ENCODE measurements at places on chromosomes 3 and 15.

DNA sequence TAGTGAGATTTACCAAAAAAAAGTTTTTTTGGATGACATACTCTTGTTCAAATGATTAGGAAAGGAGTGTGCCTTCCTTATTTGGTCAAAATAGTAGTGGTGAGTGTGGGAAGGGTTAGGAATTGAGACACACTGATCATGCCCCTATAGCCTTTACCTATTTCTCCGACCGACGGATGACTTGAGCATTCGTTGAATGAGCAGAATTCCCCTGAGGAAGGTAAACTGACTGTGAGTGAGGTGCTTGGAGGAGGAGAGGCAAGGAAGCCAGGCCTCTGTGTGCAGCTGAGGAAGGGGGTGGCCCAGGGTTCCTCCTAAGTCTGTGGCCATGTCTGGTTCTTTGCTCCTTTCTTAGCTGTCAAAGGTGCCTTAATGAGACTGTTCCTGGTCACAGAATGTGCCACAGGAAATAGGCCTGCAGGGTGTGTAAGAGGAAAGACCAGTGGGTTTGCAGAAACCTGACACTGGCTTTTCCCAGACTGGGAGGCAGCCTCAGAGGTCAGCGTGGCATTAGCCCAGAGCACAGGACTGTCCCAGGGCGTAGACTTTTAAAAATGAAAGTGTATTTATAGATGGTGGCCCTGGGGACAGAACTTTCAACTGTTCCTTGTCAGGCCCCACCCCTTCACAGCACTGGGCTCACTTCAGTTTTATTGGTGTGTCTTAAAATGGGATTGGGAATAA is 307.7 kb upstream of the C2CD4B start:
- DNase-seq, result no peak

DNA sequence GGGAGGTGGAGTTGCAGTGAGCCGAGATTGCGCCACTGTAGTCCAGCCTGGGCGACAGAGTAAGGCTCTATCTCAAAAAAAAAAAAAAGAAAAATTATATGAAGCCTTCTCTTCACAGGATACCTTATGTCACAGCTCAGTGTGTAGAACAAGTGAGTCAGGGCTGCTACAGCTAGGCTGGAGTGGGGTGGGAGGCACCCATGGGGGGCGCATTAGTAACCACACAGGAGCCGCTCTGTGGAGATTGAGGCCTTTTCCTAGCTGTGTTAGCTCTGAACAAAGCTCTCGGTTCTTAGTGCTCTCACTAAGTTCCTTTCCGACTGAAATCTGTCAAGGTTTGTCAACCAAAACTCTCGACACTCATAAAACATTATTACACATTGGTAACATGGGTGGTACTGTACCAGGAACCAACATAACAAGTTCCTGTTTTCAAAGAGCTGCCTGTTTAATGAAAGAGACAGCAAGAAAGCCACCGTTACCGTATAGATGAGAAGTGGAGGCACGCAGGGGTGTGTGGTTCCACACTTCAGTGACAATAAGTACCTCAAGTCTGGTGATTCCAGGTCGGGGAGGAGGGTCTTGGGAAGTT is 4.5 kb downstream of the LRRC31 start:
- no peak for DNase-seq

DNA sequence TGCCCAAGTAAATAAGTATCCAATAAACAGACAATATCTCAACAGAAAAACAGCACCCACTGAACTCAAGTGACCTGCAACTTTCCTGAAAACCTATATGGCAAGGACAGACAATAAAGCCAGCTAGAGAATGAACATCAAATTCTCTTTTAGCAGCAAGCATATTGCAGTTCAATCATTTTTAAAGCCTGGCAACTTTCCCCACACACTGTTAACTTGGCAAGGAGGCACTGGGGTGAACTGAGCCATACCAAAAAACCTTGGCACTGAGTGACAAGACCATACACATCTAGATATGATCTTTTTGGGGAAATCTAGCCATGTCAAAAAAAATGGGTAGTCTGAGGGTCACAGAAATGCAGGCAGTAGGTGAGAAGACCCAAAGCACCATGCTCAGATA is 174.6 kb downstream of the STT3B start:
- no peak for DNase-seq

DNA sequence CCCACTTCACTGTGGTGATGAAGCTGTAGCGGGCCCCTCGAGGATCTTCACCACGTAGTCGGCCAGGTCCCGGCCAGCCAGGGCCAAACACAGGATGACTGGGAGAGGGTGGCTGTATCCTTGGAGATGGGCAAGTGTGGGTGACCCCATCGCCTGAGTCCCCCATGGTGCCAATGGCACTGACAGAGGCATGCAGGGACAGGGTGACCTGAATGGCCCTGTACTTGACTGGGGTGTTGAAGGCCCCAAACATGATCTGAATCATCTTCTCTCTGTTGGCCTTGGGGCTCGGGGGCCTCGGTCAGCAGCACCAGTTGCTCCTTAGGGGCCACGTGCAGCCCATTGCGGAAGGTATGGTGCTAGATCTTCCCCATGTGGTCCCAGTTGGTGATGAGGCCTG is 17.1 kb upstream of the AP3B2 start:
- DNase-seq, result no peak

- DNase-seq, result peak; percentile 33
Measured at GRCh38 chr15:98085003-98085639, 124.6 kb downstream of the ARRDC4 start.

DNA sequence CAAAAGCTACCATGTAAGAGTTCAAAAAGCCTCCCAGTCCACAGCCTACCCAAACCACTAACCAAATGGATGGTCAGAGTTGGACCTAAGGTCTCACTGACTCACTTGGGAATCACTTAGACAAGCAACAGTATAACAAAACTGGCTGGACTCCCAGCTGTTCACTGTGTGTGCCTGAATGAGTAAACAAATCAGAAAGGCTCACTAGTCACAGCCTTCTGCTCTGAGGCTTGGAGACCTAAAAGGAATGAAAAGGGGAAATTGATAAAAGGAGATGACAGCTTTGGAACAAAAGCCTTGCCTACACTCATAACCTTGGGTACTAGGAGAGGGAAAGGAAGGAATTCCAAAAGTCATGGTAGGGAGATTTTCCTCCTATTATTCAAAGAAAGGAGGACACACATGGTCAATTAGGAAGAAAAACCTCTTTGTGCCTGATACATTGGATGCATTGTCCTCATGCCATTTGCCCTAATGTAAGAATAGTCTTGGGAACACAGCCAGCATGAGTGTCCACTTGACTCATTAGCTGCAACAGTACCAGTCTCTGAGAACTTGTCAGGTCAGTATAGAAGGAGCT is 92.3 kb downstream of the FRMD5 start:
- DNase-seq, result peak; percentile 95

GRCh38 chr3:46298871-46299607 is 54.9 kb upstream of the CCR2 start:
- DNase-seq, result no peak

DNA sequence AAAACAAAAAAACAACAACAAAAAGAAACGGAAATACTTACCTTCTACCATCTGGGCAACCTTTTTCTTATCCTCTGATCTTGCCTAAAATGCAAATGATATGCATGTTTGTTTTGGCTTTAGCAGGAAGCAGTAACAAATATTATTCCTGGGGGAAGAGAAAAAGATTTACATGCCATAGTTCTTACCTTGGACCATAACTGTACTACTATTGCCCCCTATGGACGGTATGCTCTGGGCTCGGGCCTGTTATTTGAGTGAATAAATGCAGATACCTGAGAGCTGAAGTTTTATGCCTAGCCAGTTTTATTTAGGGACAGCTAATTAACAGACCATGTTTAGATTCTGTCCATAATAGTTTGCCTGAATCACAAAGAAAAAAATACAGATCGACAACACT is 12.6 kb upstream of the STARD5 start:
- no peak for DNase-seq

GRCh38 chr3:143975554-143976152 is 4.0 kb downstream of the DIPK2A start:
- DNase-seq, result no peak

GRCh38 chr15:68852461-68852860 is 31.8 kb upstream of the ANP32A start:
- no peak for DNase-seq

DNA sequence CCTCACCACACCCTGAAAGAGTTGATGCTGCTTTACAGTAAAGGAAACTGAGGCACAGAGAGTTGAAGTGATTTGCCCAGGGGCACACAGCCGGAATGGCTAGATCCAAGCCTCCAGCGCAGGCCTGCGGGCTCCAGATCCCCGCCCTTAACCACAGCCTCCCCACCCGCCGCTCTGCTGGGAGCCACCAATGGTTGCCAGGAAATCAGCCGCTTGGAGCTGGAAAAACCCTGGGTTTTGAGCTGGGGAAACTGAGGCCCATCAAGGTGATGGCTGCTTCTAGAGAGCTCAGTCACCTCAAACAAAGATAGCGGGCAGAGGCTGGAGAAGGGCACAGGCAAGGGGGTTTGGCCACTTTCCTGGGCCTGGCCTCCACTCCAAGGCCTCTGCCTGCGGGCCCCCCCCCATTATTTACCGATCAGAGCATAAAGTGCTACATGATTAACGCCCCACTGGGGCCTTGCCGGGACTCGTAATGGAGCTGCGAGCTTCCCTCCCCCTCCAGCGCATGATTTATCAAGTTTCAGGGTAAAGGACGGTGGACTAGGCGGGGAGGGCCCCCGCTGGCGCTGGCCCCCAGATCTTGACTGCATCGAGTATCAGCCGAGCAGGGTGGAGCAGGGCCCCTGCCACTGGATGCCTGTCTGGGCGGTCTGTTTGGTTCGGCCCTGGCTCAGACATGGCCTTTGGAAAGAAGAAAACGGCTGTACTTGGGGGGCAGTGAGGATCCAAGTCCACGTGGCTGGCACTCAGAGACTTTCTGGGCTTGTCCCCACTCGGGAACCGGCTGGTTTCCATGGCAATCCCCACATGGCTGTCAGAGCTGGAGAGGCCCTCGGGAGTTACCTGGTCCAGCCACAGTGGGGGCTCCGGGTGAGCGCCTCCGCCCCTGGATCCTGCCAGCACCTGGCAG is 9.1 kb downstream of the PLXND1 start:
- no peak for DNase-seq

DNA sequence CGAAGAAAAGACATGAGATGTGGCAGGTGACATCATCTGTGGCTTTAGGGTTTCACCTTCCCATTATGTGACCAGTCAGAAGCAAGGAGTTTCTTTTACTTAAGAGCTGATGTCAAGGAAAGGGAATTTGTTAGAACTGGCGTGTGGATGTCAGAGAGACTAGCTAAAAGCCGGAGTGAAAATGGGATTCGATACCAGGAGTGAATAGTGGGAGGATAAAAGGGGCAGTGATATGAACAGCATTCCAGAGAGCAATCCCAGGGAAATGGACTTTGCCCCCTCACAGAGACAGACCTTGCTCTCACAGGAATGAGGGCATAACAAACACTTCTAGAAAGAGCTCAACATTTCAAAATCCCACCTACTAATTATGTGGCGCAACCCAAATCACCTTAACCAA is 5.9 kb upstream of the FMN1 start:
- no peak for DNase-seq

GRCh38 chr3:22322861-22323260 is 571.9 kb upstream of the ZNF385D start:
- no peak for DNase-seq

DNA sequence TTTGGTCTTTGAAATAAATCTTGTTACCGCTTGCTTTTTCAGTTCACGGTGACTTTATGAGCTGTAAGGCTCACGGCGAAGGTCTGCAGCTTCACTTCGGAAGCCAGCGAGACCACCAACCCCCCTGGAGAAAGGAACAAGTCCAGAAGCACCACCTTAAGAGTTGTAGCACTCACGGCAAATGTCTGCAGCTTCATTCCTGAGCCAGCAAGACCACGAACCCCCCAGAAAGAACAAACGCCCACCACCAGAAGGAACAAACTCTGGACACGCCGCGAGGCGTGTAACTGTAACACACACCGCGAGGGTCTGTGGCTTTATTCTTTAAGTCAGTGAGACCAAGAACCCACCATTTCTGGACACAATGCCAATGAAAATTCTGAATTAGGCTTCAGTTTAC is 28.8 kb downstream of the GOLGA6A start:
- no peak for DNase-seq

DNA sequence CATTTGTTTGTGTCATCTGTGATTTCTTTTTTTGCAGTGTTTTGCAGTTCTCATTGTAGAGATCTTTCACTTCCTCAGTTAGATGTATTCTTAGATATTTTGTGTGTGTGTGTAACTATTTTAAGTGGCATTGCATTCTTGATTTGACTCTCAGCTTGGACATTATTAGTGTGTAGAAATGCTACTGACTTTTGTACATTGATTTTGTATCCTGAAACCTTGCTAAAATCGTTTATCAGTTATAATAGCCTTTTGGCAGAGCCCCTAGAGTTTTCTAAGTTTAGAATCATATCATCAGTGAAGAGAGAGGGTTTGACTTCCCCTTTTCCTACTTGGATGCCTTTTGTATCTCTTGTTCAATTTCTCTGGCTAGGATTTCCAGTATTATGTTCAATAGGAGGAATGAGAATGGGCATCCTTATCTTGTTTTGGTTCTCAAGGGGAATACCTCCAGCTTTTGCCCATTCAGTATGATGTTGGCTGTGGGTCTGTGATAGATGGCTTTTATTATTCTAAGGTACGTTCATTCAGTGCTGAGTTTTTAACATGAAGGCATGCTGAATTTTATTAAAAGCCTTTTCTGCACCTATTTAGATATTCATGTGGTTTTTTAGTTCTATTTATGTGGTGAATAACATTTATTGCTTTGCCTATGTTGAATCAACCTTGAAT is 211.7 kb downstream of the MBNL1 start:
- DNase-seq, result no peak

- no peak for DNase-seq
Measured at GRCh38 chr3:55480911-55481743, 6.0 kb downstream of the WNT5A start.

DNA sequence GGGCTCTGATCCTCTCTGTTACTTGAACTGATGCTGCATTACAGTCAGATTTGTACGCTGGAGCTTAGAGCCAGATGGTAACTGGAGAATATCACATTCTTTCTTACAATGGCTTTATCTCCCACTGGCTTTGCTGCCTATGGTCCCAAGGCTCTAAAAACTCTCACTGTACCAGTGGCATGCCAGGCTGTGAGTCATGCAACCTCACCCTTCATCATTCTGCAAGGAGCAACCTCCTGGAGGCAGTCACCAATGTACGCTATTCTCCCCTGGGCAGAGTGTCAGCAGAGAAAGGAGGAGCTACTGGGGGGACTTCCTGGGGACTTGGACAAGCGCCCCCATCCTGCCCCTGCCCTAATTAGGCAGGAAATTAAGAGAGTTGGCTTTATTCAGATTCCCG is 97.9 kb upstream of the EIF1B start:
- DNase-seq, result no peak

- peak; percentile 43 for DNase-seq
Measured at GRCh38 chr3:158672215-158673176, at the start of gene LXN. Gene LXN, minus strand, starts transcription at chr3:158672648. Its CDS starts 170 bp downstream, at chr3:158672478.

GRCh38 chr3:136171097-136171542 is 25.0 kb downstream of the MSL2 start:
- no peak for DNase-seq

- DNase-seq, result no peak
Measured at GRCh38 chr15:77644543-77645247, 12.0 kb upstream of the LINGO1 start.
